ENCODE measurements at places on chromosomes 2 and 18.

DNA sequence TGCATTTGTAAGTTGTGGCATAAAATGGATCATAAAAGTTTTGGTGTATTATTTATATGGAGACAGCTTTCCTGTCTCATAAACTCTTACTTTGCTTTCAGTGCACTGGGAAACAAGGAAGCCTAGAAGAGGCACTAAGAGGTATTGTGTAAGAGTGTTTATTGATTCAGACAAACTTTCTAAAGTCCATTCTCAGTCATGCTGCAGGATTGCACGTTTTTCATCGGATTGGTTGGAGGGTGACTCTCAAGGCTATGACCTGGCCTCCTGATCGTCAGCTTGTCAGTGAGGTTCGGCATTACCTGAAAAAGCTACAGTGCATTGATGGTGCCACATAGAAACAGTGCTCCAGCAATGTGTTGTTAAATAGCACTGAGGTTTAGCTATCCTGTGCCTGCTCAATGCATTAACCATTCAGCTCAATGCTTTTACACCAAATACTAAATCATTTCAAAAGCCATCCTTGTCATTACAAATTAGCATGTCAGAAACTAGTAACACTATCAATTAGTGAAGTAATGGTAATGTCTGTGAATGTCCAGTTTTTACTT, 545.5 kb downstream of the CBLN2 start:
- no peak for DNase-seq

GRCh38 chr18:48159816-48160215, 229.4 kb upstream of the SMAD2 start:
- no peak for DNase-seq

DNA sequence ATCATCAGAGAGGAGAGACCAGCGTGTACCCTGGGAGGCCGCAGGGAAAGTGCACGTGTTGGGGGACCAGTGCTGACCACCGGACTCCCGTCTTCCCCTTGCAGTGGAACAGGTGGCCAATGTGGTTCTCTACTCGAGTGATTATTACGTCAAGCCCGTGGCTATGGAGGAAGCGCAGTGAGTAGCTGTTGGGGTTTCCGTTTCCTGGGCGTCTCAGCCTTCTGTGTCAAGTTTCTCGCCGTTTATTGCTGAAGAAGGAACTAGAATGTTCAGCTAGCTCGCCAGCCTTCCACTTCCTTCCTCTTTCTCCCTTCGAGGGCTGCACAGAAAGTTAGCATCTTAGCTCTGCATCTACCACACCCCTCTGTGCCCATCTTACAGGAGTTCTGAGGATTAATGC, 22.8 kb upstream of the DGKD start:
- peak; percentile 10 for DNase-seq

DNA sequence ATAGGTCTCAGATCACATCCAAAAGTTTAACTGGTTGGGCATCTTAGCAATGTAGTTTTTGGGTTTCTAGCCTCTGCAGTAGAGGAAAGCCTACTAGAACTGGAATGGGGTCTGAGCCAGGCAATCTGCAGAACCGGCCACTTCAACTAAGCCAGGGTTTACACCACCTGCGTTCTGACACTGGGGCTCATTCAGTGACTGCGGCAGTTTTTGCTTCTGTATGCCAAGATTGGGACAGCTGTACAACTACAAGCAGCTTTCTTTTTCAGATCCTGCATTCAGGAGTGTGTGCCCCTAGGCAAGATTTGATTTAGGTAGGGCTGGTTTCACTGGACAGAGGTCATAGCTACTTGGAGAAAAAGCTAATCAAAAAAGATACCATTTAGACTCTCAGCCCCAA, 43.7 kb upstream of the IGFBP5 start:
- no peak for DNase-seq

DNA sequence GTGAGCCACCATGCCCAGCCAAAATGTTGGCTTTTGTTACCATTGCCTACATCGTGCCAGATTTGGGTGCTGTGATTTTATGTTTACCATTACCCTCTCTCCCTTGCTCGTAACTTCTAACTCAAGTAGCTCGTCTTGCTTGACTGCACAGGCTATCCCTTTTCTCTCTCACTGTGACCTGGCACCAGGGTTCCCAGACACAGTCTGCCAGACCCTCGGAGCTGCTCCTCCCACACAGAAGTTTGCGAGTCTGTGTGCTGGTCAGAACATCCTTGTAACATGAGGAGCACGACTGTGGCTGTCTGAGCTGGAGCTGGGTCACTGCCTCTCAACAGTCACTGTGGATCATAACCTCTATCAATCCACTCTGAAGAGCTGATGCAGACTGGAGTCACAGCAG, 152.5 kb upstream of the ACKR3 start:
- no peak for DNase-seq

- DNase-seq: no peak
Measured at GRCh38 chr18:49910019-49910418, 96.7 kb upstream of the ACAA2 start.

GRCh38 chr2:59827677-59828076, 725.8 kb downstream of the BCL11A start:
- DNase-seq: no peak

DNA sequence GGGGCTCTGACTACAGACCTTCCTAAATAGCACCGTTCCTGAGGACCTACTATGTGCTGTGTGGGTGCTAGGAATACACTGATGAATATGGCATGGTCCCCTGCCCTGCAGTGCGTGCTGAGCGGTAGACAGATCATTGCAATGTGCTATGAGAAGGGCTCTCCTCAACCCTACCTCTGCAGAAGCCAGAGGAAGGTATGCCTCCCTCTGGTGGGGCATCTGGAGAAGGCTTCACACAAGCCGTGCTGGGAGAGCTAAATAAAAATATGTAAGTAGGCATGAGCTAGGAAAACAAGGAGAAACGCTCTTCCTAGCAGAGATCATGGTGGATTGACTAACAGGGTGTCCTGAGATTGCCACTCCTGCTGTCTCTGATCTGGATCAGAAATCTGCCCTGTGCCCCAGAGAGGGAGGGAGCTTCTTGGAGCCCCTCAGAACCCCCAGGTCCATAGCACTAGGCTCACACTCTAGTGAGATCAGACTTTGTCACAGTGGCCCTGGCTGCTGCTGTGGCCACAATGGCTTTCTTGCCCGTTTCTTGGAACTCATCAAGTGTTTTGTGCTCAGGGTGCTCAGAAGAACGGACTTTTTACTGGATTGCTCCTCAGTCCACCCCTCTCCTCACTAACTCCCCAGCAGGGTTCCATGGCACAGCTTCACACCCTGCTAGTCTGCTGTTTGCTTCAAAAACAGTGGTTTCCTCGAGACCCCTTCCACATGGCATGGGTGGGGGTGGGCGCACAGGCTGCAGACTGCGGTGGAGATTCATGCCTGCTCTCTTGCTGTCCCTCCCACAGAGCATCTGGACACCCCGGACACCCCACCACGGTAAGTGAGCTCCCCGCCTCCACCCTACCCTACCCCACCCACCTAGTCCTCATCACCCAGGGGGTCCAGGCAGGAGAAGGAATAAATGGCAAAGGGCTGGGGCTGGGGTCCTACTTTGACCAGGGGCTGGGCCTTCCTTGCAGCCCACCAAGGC, 14.2 kb downstream of the SIGLEC15 start:
- DNase-seq: no peak

GRCh38 chr18:31596081-31596872, 4.6 kb downstream of the TTR start:
- no peak for DNase-seq

DNA sequence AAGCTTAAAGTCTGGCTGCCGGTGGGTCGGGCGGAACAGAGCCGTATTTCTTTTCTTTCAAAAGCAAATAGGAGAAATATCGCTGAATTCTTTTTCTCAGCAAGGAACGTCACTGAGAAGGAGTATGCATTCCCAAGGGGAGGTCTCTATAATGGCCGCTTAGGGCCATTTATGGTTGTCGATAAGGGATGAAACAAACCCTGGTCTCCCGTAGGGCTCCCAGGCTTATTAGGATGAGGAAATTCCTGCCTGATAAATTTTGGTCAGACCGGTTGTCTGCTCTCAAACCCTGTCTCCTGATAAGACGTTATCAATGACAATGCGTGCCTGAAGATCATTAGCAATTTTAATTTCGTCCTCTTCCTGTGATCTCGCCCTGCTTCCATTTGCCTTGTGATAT, 227.7 kb upstream of the ZEB2 start:
- DNase-seq: no peak

- peak; percentile 44 for DNase-seq
Measured at GRCh38 chr2:191539068-191539467, 138.9 kb upstream of the NABP1 start.

- DNase-seq: no peak
Measured at GRCh38 chr2:198697218-198697617, 760.5 kb downstream of the SATB2 start.

DNA sequence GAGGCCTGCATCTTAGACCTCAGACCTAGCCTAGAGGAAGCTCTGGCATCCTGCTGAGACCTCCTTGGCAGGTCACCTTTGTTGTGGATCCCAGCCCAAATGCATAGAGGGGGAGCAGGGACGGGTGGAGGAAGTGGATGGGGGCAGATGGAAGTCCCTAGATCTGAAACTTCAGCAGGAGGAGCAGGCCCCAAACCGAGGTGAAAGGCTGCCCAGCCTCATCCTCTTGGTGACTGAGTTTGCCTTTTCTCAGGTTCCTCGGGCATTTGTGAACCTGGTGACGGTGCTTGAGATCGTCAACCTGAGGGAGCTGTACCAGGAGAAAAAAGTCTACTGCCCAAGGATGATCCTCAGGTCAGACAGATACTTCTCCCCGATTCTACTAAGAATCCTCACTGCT, 86.3 kb downstream of the PLB1 start:
- no peak for DNase-seq

GRCh38 chr2:189363559-189363958, 77.7 kb upstream of the WDR75 start:
- DNase-seq: no peak

GRCh38 chr18:63189041-63189440, 130.5 kb downstream of the BCL2 start:
- no peak for DNase-seq

GRCh38 chr2:201114846-201115245, 1.1 kb upstream of the CFLAR start:
- DNase-seq: no peak

GRCh38 chr2:215727507-215728503, 285.5 kb downstream of the MREG start:
- no peak for DNase-seq

DNA sequence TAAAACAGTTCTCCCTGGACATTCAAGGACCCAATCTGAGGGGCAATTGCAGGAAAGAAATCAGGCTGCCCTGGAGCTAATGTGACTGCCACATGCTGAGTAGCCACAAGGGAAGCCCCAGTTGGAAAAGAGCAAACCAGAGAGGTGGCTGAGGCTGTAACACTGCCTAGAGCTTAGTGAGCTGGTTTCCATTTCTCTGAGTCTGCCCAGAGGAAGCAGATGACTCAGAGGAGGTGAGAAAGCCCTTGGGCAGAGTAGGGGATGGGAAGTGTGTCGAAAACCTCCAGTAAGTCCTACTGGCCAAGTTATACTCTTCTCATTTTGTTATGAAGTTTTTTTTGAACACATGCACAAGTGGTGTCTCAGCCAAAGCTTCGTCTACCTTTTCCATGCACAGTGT, 753.0 kb downstream of the CNTNAP5 start:
- no peak for DNase-seq

GRCh38 chr2:169672406-169672805, 21.8 kb downstream of the CFAP210 start:
- DNase-seq: no peak

DNA sequence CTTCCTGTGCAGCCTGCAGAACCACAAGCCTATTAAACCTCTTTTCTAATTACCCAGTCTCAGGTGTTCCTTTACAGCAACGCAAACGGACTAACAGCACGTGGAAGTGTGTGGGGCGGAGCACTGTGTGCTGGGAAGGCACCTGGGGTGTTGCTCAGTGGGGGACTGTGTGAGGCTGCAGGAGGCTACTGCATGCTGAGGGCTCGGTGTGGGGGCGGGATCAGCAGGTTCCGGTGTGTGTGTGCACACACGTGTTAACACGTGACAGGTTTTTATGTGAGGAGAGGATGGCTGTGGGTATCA, 58.9 kb downstream of the ANKMY1 start:
- no peak for DNase-seq

GRCh38 chr2:15734674-15735483, 143.2 kb downstream of the DDX1 start:
- DNase-seq: peak; percentile 76

GRCh38 chr18:57077786-57078552, 68.9 kb upstream of the BOD1L2 start:
- DNase-seq: no peak

DNA sequence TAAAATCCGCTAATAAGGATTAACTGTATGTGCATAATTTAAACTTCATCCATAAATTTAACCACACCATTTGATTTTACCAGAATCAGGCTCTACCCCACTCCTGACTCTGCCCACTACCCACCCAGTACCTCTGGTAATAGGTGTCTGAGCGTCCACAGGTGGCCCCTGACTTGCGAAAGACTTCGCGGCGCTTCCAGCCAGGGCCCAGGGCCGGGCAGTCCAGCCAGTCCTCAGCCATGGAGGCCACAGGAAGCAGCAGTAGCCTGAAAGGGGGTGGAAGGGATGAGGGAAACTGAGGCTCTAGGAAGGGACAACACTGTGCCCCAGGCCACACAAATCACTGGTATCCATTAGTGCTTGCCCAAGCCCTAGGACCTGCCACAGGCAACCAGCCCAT, 1.6 kb downstream of the MBD1 start:
- no peak for DNase-seq

DNA sequence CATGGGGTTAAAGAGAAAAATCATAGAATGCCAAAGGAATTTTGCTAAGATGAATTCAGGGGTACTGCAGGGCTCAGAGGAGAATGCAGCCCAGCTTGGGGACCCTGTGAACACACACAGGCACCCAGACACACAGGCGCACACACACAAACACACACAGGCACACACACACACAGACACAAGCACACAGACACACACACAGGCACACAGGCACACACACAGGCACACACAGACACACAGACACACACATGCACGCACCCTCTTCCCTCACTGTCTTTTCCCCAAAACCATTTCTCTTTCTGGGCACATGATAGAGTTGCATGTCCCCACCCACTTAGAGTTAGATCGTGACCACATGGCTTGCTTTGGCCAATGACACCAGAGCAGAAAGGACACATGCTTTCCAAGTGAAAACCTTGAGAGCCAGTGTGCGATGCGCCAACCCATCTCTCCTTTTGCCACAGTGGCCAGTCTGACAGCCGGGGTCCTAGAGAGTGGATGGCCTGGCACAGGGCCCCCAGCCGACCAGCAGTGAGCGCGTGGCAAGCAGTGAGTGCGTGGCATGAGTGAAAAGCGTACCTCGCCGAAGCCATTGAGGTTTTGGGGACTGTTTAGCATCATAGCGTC, 163.3 kb downstream of the KLHL29 start:
- DNase-seq: peak; percentile 36

- DNase-seq: no peak
Measured at GRCh38 chr2:172329774-172330671, 97.4 kb upstream of the ITGA6 start.

- DNase-seq: no peak
Measured at GRCh38 chr2:196468394-196468793, 171.1 kb upstream of the CCDC150 start.

GRCh38 chr2:206974551-206974950, 35.2 kb downstream of the CPO start:
- no peak for DNase-seq
